Stimulated activated naive CD8-positive, alpha-beta T cell treated with anti-CD3 and anti-CD28 coated beads, Interleukin-15, Interleukin-2, amounts not matched to agents 100 U/mL and 50 U/mL, for 24 hours (primary cell): ENCODE measurements at places on chromosomes 1 and 21.
A peak's percentile ranks its signal among the peaks of the same experiment; 100 is the strongest.

- no peak for DNase-seq
Observed at GRCh38 chr1:19101244-19101643, 108.8 kb downstream of the UBR4 start.

DNA sequence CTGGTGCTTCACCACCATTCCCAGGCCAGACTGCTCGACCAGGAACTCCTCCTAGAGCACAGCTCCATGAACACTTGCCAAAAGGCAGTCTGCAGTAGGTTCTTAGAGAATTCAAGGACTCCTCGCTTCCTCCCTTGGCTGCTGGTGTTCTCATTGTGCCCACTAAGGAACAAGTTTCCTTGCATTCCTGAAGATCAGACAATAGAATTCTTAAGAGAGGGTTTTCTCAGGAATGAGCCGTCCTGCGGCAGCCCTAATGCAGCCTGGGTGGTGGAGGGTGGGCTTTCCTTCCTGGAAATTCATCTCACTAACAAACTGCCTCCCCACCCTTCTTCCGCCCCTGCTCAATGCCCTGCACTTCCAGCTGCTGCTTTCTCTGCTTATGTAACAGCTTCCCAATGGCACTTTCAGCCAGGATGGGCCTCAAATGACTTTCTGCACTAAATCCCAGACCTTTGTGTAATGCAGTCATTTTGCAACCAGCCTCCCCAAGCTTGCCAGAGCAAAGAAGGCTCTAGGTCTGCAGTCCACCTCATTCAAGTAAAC is 287.9 kb downstream of the PLPP3 start:
- DNase-seq = no peak

DNA sequence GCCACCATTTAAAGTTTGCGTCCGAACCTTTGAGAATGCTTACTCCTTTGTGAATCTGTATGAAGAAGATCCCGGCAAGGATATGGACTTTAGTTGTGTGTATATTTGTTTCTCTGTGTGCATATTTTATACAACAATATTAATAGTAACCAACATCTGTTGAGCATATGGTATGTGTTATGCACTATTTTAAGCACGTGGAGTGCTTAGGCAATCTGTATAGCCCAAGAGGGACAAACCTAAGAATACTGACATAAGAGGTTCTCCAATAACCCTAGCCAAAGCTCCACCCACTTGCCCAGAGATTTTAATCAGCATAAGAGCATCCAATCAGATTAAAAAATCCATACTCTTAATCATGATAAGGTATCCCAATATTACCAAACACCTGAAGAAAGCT is 92.7 kb downstream of the MAB21L3 start:
- no peak for DNase-seq

DNA sequence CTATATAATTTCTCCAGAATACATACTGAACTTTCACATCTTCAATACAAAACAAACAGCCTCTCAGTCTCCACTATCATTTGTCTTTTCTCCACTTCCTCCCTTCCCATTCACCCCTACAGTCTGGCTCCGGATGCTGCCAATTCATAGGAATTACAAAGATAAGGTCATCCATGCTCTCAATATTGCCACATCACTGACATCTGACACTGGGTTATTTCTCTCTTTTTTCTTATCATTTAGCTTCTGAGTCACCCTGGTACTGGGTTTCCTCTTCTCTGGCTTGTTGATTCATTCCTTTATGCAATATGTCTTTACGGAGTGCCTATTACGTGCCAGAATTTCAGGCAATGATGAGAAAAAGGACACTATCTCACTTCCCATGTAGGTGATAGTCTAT is 3.1 kb upstream of the SH3BP5L start:
- DNase-seq = no peak

GRCh38 chr1:115454837-115455511 is 116.9 kb upstream of the NGF start:
- DNase-seq = no peak

DNA sequence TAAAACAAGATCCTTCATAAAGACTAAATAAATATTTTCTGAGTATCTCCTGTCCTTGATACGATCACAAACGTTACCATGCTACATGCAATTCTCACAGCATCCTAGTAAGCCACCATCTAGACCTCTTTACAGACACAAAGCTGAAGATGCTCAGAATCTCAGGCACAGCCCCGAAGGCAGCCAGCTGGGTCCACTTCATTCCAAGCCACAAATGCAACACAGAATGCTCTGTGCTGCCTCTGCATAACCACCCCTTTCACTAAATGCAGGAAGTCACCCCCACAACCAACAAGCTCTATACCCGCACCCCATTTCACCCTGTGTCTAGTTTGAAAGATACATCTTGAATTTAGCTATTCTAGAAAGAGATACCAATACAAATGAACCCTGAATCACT is 12.9 kb downstream of the RCAN1 start:
- no peak for DNase-seq

DNA sequence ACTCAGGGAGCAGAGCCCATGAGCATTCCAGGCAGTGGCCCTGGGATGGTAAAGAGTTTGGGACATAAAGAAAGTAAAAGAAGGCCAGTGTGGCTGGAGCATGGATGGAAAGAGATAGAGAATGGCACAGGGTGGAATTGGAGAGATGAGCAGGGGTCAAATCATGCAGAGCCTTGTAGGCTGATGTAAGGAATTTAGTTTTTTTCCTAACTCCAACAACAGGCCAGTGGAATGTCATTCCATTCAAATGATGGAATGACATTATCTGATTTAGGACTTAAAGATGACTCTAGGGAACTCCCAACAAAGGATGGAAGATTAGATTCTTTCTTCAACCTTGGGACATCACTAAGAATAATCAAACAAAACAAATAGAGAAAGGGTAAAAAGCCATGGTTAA is 12.8 kb upstream of the S100A2 start:
- no peak for DNase-seq

DNA sequence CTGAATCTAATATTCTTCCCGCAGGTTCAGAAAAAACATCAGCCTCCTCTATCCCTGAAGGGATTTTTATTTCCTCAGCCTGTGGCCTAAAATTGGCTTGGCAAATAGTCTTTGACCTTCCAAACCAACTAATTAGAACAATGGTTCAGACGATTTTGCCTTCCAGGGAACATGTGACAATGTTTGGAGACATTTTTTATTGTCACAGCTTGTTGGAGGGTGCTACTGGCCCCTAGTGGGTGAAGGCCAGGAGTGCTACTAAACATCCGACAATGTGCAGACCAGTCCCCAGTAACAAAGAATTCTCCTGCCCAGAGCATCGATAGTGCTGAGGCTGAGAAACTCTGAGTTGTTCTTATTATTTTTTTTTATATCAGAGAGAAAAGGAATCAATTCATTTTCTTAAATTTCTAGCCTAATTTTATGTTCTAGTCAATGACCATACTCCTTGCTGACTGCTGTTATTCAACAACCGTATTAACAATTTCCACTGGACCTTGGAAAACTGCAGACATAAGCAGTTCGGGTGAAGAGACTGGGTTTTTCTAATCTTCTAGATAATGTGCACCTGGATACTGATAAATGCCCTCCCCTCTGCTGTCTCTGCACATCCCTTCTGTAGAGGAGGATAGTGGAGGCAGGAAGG is 280.7 kb downstream of the LMX1A start:
- no peak for DNase-seq

DNA sequence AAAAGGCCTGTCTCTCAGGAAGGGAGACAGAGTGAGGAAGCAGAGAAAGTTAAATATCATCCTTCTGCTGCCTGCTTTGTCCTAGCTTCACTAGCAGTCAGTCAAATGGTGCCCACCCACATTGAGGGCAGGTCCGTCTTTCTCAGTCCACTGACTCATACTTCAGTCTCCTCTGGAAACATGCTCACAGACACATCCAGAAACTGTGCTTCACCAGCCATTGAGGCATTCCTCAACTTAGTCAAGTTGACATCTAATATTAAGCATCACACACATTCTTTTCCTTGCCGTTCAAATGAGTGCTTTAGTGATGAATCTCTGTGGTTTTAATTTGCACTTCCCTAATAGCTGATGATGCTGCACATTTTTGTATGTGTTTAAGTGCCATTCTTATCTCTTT is 777.8 kb upstream of the PRMT6 start:
- no peak for DNase-seq

- DNase-seq = no peak
Observed at GRCh38 chr1:230141021-230141648, 74.1 kb downstream of the GALNT2 start.

DNA sequence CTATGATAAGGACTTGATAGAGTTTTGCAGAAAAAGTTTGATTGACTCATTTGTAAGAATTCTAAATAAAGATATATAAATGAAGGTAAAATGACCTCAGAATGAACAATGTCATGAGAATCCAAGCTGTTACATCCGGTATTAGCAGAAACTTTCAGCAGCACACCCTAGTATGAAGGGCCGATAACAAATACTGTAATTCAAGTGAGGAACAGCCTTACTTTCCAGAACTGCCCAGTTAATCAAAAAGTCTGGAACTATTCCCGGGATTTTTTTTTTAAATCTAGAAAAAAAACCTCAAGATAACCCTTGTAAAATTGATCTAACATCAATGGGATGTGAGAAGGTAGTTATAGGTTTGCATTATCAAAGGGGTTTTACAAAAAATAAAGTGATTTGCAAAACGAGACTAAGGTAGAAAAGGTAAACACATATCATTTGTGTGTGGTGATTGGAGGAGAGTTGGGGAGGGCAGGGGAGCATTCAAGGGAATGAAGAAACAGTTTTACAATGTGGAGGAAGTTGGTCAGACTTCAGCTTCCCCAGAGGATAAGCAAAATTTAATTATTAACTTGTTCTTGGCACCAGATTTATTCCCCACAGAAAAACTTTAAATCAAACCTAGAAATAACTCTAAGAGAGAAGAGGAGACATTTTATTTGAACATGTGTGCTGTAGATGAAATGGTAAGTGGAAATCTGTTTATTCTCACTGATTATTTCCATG is 75.9 kb upstream of the VCAM1 start:
- DNase-seq = no peak

- DNase-seq = no peak
Observed at GRCh38 chr1:42713293-42713692, 26.7 kb downstream of the CLDN19 start.

GRCh38 chr1:164953815-164954214 is 394.8 kb downstream of the PBX1 start:
- DNase-seq = no peak

GRCh38 chr1:206985162-206985749 is 15.0 kb upstream of the FCAMR start:
- DNase-seq = no peak

DNA sequence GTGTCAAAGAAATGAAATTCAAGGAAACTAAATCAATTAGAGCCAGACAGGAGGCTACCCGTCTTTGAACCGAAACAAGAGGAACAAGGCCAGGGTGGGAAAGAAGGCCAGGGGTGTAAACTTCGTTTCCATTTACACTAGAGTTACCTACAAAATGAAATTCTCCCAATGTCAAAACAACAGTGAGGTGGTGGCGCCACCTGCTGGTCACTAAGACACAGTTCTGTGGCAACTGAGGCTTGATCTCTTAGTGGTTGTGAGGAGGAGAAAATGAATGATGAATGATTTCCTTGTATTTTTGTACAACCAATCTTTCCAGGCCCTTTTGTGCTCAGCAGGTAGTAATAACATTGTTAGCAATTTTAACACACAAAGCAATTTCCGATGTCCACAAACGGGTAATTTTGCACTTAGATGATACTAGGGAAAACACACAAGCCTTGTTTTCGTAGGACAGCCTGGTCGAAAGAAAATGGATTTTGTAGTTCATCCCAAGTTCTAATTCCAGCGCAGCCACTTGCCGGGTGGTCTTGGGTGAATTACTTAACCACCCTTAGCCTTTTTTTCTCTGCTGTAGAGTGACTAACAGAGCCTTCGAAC is 54.8 kb upstream of the SOD1 start:
- DNase-seq = peak; percentile 77

- no peak for DNase-seq
Observed at GRCh38 chr1:178341261-178341956, 155.4 kb downstream of the CLEC20A start.

GRCh38 chr1:177585302-177586220 is 384.3 kb downstream of the SEC16B start:
- DNase-seq = no peak

DNA sequence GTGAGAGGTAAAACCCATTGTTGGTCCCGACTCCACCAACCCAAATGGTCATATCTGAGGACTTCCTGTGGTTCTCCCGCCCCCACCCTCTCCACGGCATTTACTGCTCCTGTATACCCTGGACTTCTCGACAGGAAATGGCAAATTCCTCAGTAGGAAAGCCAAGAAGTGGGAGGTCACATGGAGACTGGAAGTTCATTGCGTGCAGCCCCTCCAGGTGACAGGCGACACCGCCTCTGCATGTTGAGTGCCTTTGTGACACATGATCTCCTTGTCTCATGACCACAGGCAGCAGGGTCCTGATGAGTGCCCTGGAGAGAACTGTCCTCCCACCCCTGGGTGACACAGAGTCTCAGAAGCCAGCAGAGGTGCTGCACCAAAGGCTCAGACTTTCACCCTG is 24.2 kb downstream of the ERG start:
- DNase-seq = no peak

GRCh38 chr1:213041443-213041842 is 9.6 kb upstream of the RPS6KC1 start:
- DNase-seq = no peak

DNA sequence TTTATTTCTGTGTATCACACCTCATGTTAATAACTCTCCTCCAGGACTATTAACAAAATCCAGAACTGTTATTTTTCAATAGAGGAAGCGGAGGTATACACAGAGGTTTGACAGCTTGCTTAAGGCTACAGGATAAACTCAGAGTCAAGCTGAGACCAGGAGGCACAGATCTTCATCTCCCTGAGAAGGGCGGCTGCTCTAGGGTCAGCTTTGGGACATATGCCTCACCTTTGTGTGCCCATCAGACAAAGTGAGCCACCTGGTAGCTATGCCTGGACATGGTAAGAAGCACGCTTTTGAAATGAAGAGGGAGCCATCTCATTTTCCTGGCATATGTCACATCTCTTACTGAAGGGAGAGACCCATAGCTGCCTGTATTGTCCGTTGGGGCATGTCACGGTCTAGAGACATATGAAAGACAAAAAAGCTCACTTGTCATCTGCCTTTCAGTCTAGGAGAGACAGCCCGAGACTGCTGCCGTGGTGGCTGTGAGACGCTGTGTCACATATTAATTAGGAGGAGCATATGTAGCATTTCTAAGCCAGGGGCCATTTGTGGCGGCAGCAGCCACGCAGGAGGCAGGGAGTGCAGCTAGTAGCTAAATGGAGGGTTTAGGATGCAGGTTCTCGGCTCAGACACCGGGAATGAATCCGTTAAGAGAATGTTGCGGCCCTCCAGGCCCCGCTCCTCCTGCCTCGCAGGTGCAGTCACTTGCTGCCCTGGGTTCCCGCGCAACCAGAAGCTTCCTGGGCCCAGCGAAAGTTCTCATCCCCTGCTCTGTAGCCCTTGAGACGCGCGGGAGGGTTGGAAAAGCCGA is 161.3 kb upstream of the C1orf21 start:
- DNase-seq = no peak
